ENCODE measurements at places on chromosomes 12 and 14. TPM values are rescaled to one million over a fixed set of nuclear protein-coding genes. Genes with fewer than 3 reads are reported as not detected.

DNA sequence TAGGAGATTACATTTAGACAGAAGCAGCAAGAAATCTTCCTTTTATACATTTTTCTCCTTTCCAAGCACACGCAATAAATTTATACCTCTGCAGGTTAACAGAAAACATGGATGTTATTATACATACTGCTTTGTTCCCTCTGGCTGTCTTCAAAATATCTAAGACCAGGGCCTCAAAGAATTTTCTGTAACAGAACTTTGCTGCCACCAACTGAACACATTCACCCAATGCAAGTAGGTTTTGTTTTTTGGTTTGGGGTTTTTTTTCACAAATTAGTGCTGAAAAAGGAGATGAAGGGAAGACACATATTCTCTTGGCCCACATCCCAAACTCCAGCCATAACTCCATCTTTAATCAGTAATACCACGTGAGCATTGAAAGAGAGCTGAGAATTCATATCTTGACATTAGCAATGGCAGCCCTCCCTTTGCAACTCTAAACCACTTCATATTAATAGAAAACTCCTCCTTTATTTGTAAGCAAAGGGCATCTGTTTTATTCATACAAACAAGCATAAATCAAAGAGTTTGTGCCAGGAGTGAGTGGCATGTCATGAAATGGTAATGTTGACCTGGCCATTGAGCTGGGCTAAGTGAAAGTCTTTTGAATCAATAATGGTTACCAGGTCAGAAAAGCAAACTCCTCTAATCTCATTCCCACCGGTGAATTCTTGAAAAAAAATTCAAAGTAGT is 150.8 kb upstream of the FSCB start:
- peak; percentile 66 for DNase-seq

GRCh38 chr12:93524386-93525133 is 47.9 kb upstream of the SOCS2 start:
- DNase-seq = peak; percentile 37

Gene INSM2
- 0.07 TPM for total RNA-seq

Gene FKBP11
- 9.7 TPM for total RNA-seq

Gene C14orf132
- total RNA-seq = 0.06 TPM

Gene FLVCR2
- total RNA-seq = 1.8 TPM
